Hematopoietic multipotent progenitor cell treated with erythropoietin and hydrocortisone succinate and interleukin-3 and kit ligand, for 8 days (in vitro differentiated cells): ENCODE measurements at places on chromosomes 2 and 18.
A peak's percentile ranks its signal among the peaks of the same experiment; 100 is the strongest.

GRCh38 chr18:34522603-34523002, 187.5 kb upstream of the DTNA start:
- no peak for DNase-seq

DNA sequence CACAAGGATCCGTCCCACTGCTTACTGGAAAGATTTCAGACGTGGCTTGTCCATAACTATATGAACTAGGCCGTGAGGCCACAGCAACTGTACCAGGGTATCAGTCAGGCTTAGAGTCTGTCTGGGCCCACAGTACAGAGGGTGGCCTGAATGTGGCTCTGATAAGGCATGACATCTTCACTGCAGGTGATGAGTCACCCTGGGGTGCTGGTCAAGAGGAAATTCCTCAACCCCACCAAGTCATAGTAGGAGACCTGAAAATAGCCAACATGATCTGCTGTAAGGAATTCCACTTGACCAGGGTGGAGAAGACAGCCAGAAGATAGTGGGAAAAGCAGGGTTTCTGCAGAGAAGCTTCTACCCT, 107.7 kb downstream of the INHBB start:
- no peak for DNase-seq

DNA sequence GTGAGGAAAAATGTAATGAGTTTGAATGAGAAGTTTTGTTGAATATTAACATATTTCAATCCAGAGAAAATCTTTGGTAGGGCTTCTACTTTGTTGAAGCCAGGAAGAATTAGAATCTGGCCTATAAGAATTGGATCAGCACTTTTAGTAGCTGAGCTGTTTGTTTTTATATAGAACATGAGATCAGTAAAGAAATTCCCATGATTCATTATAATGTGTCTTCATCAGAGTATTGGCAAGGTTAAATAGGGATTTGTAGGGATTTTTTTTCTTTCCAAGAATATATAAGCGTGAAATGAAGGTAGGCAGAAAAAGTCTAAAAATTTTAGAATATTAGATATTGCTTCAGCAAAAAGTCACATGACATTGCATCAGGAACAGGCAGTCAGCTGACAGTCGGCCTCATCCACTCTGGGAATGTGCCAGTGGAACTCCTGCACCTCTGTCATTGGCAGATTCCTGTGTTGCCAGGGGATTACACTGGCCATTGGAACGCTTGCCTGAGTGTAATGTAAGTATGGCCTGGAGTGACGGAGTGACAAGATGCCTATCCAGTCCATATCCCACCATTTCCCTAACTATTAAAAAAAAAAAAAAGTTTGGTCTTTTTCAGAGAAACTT, 60.6 kb downstream of the SERTAD2 start:
- no peak for DNase-seq

- DNase-seq: peak; percentile 98
Observed at GRCh38 chr2:70717431-70718038, 50.5 kb downstream of the ADD2 start.

DNA sequence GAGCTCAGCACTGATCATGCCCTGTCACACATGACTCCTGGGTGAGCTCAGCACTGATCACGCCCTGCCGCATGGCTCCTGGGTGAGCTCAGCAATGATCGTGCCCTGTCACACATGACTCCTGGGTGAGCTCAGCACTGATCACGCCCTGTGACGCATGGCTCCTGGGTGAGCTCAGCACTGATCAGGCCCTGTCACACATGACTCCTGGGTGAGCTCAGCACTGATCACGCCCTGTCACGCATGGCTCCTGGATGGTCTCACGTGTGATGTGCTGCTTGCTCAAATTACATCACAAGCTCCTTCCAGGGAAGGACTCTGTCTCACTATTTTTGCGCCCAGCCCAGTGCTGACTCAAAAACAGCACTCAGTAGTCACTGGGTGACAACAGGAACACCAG, 258.0 kb downstream of the HDAC4 start:
- no peak for DNase-seq

GRCh38 chr2:69789175-69789721, 40.2 kb upstream of the GMCL1 start:
- DNase-seq: no peak

- DNase-seq: no peak
Observed at GRCh38 chr2:176432434-176432833, 163.2 kb downstream of the MTX2 start.

DNA sequence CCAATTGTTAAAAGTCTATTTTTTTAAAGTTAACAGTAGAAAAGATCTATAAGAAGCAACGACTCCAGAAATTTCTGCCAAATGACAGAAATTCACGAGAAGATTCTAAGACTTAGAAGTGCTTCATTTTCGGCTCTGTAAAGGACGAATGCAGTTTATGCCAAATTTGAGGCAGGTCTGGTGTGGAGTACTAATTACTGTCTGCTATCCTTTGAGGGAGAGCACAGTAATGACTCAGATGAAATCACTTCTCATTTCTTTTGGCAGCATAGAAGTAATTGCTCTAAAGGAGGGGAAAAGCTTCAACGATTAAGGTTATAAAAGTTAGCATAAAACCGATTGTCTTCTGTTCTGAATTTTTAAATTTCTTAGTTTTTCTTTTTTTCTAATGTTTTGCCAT, 11.4 kb downstream of the G6PC2 start:
- no peak for DNase-seq

DNA sequence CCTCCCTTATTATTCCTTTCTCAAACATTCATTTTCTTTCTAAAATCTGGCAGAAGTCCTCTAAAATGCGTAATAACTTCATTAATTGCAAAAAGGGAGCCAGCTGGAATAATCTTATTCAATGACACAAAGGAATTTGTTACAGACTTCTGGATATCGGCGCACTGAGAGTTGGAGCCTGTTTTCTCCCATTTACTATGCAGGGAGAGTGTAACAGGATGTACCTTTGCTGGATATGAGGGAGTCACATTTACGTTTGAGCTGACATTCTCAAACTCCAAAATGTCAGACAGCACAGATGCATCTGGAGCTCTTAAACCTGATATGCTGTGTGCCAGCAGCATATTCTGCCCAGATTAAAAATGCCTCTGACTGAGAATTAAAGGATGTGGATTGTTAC, 275.3 kb downstream of the TMX3 start:
- DNase-seq: no peak

GRCh38 chr2:83859553-83859952, 599.5 kb downstream of the SUCLG1 start:
- no peak for DNase-seq

DNA sequence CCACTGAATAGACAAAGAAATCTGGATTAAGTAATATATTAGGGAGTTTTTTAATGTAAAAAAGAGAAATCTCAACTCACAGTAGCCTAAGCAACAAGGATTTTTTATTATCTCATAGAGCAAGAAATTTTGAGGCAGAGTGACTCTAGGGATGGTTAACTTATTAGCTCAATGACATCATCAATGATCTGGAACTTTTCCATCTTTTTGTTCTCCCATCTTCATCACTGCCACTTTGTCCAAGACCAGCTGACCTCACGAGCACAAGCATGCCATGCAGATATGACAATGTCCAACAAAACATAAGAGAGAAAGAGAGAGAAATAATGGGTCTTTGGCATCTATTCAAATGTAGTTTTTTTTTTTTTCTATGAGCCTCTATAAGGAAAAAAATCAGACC, 211.8 kb upstream of the RND3 start:
- no peak for DNase-seq

GRCh38 chr2:29400930-29401653, 285.9 kb downstream of the CLIP4 start:
- DNase-seq: no peak

- no peak for DNase-seq
Observed at GRCh38 chr2:107419191-107419590, 407.5 kb upstream of the RGPD4 start.

- no peak for DNase-seq
Observed at GRCh38 chr2:234363011-234363487, 133.8 kb downstream of the ARL4C start.

- no peak for DNase-seq
Observed at GRCh38 chr2:137670111-137670510, 294.2 kb upstream of the HNMT start.
